Activated CD4-positive, alpha-beta T cell treated with anti-CD3 and anti-CD28 coated beads, Interleukin-2, amount 10 ng/mL, durations not matched to agents 24 days and 14 days (primary cell): ENCODE measurements at places on chromosomes 2 and 18.

- DNase-seq: no peak
Measured at GRCh38 chr2:52611759-52612158, 1155.8 kb upstream of the CHAC2 start.

DNA sequence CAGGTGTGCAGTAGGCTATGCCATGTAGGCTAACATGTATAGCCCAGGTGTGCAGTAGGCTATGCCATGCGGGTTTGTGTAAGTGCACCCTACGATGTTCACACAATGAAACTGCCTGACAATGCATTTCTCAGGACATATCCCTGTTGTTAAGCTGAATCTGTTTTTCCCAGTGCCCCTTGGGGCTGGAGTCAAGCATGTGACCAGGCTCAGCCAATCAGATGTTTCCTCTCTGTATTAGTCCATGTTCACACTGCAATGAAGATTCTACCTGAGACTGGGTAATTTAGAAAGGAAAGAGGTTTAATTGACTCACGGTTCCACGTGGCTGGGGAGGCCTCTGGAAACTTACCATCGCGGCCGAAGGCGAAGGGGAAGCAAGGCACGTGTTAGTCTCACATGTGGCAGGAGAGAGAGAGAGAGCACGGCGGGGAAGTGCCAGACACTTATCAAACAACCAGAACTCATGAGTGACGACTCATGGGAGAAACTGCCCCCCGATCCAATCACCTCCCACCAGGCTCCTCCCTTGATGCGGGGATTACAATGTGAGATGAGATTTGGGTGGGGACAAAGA lies 24.2 kb downstream of the ITM2C start:
- DNase-seq: no peak

GRCh38 chr2:65715323-65715722 lies 282.9 kb upstream of the SPRED2 start:
- DNase-seq: no peak

- DNase-seq: no peak
Measured at GRCh38 chr2:177754492-177754873, 318.1 kb downstream of the PDE11A start.

DNA sequence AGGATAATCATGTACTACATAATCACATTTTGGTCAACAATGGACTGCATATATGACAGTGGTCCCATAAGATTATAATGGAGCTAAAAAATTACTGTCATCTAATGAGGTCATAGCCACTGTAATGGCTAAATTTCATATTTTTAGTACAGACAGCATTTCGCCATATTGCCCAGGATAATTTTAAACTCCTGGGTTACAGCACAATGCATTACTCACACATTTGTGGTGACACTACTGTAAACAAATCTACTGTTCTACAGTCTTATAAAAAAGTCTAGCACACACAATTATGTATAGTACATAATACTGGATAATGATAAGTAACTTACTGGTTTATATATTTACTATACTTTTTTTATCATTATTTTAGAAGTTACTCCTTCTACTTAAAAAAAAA lies 12.8 kb downstream of the EIF2AK2 start:
- no peak for DNase-seq

DNA sequence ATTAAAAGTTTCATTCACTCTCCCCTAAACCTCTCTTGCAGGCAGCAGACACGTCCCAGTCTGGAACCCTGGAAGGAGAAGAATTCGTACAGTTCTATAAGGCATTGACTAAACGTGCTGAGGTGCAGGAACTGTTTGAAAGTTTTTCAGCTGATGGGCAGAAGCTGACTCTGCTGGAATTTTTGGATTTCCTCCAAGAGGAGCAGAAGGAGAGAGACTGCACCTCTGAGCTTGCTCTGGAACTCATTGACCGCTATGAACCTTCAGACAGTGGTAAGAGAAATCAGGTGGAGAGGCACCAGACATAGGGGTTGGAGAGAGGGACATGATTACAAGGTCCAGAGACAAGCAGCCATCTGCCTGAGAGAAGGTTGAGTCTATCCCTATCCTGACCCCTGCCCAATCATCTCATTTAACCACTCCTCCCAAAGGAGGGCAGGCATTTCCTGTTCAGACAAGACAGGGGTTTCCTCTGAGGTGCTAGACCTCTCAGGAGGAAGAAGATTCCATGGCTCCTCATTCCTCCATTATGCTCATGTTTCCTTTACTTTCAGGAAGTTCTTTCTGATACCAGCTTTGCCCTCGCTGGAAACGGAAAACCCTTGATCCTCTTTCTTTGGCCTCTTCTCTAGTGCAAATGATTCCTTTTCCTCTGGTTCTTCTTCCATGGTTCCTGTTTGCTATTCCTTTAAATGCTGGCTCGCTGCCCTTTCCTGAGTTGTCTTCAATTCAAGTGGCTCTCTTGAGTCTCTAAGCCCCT lies 15.1 kb downstream of the PLCD4 start:
- DNase-seq: no peak

GRCh38 chr2:224837558-224837957 lies 121.4 kb upstream of the CCDC195 start:
- DNase-seq: no peak

GRCh38 chr2:82526277-82526676 lies 1932.8 kb downstream of the SUCLG1 start:
- DNase-seq: peak; percentile 52

DNA sequence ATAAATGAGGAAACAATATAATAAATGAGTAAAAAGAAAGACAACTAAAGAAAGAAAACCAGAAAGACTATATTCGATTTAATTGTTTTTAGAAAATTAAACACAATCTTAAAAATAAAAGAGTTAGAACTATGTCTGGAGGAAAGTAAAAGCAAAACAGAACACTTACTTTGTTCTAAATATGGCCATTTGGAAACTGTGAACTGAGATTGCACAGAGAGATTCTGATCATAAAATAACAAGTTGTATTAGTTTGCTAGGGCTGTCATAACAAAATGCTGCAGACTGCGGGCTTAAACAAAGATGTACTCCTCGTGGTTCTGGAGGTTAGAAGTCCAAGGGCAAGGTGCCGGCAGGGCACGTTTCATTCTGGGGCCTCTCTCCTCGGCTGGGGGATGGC lies 128.1 kb upstream of the AQP4 start:
- no peak for DNase-seq

DNA sequence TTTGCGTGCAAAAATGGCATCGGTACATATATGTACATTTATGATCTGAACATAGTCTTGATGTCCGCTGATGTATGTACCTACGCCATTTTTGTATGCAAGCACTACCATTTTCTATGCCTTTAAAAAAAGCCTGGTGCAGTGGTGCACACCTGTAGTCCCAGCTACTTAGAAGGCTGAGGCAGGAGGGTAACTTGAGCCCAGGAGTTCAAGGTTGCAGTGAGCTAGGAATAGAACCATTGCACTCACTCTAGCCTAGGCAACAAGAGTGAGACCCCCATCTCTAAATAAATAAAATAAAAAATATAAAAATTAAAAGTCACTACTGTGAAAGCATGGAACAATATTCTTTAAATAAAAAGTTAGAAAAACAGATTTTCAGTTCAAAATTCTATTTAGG lies 16.7 kb downstream of the RAB1A start:
- no peak for DNase-seq

DNA sequence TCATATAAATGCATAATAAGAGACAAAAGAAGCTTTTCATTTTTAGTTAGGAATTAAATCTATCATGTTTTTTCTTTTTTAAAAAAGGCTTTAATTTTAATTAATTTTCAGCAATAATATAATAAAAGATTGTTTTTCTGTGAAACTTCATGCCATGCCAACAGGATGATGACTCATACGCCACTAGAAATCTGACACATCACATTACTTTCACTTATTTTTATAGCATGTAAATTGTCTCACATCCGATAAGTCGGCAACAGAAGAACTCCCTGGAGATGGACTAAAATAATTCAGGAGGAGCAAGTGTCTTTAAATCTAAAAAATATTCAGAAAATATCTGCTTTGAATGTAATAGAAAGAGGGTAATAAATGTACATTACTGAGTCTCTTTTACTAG lies 1024.2 kb upstream of the ACVR2A start:
- DNase-seq: no peak

DNA sequence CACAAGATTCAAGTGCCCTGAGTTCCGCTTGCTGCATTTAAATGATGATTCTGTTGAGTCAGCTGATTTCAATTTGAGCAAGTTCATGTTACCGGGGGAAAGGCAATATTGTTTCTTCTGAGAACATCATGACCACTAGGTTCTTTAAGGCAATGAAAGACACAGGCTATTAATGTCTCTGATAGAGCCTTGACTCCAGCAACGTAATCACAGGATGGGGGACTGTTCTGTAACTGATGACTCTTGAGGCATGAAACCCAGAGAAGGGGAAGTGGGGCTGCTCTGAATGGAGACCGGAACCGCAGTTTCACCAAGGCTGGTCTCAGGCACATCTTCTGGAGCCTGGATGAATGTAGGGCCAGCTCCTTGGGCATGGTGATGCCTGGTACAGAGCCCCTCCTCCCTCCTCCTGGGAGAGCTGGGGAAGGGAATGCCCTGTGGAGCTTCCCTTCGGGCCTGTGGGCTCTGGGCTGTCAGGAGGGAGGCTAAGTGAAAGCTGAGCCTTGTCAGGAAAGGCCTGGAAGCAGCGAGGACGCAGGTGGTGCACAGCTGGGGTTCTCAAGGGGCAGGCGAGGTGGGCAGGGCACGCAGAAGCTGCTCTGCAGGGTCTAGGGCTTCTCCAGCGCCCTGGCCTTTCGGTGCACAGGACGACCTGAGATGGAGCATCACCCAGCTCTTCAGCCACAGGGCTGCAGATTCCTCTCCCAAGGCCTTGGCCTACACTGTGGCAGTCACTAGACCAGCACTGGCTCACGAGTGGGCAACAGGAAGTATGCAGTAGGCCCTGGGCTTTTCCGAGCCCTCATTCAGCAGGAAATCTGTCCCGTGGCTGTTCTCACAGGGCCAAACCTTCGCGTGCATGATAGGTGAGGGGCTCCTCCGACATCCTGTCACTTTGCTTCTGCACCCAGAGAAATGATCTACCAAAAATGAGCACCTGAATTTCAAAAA lies 36.6 kb upstream of the PRLH start:
- DNase-seq: no peak

DNA sequence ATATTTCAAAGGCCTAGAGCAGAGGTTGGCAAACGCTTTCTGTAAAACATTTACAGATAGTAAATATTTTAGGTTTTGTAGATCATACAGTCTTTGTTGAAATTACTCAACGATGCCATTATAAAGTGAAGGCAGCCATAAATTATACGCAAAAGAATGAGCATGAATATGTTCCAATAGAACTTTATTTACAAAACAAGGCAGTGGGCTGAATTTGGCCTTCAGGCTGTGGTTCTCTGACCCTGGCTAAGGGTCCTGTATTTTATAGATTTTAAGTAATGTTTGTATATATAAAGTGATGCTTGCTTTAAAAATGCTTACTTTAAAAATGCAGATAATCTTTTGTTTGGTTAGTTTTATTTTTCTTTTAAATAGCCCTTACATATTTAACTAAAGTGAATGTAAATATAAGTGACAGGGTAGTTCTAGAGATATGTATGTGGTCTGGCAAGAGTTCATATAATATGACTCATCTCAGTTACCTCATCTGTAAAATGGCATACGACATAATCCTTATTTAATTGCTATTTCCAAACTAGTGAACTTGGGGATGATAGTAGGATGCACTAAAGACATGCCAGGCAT lies 51.7 kb upstream of the ATP5MC3 start:
- no peak for DNase-seq

GRCh38 chr2:241629762-241630435 lies 7.1 kb downstream of the THAP4 start:
- DNase-seq: no peak

GRCh38 chr18:24414349-24415003 lies 12.0 kb upstream of the IMPACT start:
- no peak for DNase-seq

GRCh38 chr18:49206717-49207116 lies 253.7 kb downstream of the DYM start:
- DNase-seq: peak; percentile 61

- no peak for DNase-seq
Measured at GRCh38 chr2:46311651-46312223, 14.5 kb downstream of the EPAS1 start.

GRCh38 chr18:12420821-12421421 lies 13.2 kb downstream of the PRELID3A start:
- DNase-seq: no peak

GRCh38 chr2:241936457-241937133 lies 67.1 kb downstream of the RTP5 start:
- DNase-seq: no peak

- DNase-seq: no peak
Measured at GRCh38 chr18:30920351-30920750, 122.2 kb downstream of the DSC3 start.

GRCh38 chr18:25612466-25612865 lies 260.5 kb upstream of the ZNF521 start:
- DNase-seq: no peak

DNA sequence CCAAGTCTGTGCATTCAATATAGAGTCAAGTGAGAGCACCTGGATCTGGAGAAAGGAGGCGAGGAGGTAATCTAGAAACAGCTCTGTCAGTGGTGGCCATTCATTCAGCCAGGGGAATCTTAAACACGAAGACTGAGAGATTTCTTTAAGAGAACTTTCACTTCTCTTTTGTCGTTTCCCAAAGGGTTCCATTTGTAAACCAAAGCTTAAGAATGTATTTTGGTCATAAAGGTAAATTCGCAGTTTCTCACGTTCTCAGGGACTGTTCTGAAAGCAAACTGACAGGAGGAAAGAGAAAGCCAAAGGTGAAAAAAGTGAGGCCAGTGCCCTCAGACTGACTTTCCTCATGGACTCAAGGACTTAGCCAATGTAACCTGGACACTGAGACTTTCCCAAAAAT lies 513.5 kb downstream of the CMPK2 start:
- DNase-seq: no peak

DNA sequence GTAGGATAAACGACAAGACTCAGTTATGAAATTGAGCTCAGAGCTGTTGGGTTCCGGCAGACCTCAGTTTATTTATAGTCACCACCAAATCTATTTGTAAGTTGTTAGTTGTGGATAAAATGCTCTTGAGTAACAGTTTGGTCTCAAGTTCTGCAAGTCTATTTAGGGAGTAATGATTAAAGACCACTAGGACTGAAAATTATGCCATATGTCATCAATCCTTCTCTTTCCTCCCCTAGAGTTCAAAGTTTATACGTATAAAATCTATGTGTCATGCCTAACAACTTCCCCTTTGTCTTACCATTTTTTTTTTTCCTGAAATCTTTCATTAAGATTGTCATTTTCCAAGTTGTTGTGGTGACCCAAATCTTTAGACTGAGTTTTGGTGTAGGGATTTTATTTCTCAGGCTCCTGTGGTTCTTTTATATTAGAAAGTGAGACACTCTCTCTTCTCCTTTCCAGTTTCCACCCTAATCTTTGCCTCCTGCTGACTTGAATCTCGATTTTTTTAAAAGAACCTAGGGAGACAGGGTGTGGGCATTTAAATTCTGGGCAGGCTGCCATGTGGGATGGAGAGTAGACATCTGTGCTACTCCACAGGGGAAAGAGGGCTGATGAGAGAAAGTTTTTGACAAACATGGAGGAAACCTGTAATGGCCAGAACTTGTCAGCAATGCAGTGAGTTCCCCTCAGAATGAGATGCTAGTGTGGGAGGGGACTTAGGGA lies 51.0 kb downstream of the LAMA3 start:
- DNase-seq: no peak

GRCh38 chr2:17245906-17246305 lies 272.3 kb downstream of the RAD51AP2 start:
- DNase-seq: no peak

GRCh38 chr2:74863802-74864248 lies 29.9 kb downstream of the HK2 start:
- no peak for DNase-seq

GRCh38 chr2:175282300-175282699 lies 100.8 kb upstream of the ATP5MC3 start:
- no peak for DNase-seq
